ENCODE measurements at places on chromosomes 11 and 22. TPM values are rescaled to one million over a fixed set of nuclear protein-coding genes. Genes with fewer than 3 reads are reported as not detected.

- no peak for DNase-seq
Measured at GRCh38 chr11:95295382-95296149, 64.6 kb upstream of the SESN3 start.

GRCh38 chr11:33608386-33608785 is 92.2 kb downstream of the C11orf91 start:
- no peak for DNase-seq

GRCh38 chr11:1484695-1485503 is 1.7 kb downstream of the MOB2 start:
- no peak for DNase-seq

- peak; percentile 18 for DNase-seq
Measured at GRCh38 chr22:31681349-31682345, 19.6 kb upstream of the PISD start.

DNA sequence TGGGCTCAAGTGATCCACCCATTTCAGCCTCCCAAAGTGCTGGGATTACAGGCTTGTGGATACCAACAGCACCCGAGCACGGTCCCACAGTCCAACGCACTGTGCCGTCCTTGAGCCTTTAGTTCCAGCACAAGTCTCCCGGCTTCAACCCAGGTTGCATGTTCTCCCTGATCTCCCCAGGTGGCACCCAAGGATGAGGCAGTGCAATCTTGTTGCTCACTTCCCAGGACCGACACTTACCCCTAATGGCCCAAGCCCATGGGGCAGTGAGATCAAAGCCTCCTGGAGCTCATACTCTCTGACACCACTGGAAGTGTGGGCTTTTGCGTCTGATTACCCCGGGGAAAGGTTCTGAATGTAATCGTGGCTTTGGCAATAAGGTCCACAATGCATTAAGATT is 3.5 kb downstream of the PRAME start:
- DNase-seq = no peak

DNA sequence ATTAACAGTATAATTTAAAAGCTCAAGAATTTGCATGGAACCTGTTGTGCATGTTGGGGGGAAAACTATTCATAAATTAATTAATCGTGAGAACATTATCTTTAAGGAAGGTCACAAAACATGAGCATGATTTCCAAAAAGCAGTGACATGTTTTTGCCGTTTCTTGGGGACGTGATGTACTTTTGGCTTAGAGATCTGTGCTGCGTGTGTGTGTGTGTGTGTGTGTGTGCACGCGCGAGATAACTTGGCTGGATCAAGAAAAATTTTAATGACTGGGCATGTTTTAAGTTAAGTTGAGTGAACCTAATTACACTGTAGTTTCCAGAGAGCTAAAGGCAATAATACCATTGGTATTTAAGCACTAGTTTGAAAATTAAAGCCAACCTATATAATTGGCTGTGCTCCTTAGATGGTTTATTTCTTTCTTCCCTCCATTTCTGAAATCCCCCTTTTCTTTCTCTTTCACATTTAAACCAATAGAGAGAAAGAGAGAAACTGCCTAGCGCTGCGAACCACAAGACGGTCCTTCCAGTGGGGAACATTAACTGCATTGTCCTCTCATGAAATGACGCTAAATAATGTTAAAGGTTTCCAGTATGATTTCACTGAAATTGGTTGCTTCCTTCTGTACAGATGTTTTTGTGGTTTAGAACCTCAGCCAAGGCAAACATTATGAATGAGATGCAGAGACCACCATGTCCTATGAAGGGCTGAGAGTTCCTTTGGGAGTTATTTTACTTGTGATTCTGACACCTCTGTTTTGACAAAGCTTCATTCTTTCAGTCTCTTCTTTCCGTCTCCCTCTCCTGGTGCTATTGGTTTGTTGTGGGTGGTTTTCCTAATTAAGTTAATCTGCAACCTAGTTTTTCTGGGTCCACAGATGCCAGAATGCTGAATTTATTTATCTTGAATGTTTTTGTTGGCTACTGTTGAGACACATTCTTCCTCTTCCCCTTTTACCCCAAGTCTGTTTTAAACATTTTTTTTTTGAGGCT is 51.7 kb downstream of the ZBTB16 start:
- DNase-seq = no peak

DNA sequence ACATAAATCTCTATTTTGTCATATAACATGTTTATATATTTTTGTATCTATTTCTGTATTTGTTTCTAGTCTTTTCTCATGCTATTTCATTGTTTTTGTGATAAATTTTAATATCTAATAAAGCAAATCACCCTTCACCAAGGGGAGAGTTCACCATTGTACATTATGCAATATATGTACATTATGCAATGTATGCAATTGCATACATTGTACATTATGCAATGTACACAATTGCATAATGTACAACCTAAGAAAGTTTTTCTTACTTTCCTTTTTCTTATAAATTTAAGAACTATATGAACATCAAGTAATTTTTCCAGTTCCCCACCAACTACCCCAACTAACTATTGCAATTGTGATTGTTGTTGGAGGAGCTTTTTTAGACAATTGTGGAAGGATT is 44.1 kb upstream of the GLYATL2 start:
- no peak for DNase-seq

DNA sequence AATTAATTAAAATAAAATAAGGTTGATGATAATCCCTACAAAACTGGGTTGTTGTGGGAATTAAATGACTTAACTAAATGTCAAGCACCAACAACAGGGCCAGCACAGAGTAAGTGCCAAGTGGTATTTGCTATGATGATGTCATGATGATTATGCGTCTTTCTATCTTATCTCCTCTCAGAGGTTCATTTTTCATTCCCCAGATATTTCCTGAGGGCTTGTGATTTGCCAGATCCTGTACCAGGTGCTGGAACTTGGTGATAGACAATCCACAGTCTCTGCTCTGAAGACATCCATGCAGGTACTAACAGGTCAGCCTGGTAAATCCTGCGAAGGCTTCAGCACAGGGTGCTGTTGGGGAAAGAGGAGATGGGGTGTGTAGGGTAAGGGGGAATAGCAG is 8.1 kb upstream of the MYH9 start:
- DNase-seq = no peak

DNA sequence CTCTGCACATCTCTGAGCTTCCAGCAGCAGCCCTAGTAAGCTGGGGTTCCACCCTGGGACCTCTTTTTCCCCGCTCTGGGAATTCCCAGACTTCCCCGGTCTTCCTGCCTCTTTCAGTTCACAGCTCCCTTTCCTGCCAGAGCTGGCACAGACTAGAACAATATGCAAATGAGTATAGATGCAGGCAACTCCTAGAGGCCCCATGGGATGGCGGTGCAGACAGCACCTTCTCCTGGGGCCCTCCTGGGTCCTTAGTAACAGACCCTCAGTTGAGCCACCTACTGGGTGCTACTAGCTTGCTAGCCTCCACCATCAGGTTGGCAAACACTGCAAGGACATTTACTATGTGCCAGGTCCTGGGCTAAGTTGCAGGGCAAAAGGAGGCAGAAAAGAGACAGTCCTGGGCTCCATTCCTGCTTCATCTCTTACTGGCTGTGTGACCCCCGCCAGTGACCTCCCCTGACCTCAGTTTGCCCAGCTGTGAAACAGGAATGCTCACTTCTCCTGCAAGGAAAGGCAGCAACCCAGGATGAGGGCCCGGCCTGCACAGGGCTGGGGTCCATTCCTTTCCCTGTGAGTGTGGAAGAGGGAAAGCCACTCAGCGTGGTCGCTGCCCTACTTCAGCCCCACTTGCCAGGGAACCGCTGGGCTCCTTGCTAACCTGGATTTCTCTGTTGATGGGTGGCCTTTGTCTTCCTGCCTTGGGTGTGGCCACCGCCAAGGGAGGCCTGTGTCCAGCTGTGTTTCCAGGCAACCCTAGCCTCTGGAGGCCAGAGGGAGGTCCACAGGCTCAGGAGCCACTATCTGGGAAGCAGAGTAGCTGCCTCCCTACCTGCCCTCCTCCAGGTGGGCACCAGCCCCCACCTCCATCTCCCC is 7.3 kb downstream of the RELT start:
- DNase-seq = no peak

GRCh38 chr11:1852271-1852876 is 510 bp upstream of the LSP1 start:
- no peak for DNase-seq

DNA sequence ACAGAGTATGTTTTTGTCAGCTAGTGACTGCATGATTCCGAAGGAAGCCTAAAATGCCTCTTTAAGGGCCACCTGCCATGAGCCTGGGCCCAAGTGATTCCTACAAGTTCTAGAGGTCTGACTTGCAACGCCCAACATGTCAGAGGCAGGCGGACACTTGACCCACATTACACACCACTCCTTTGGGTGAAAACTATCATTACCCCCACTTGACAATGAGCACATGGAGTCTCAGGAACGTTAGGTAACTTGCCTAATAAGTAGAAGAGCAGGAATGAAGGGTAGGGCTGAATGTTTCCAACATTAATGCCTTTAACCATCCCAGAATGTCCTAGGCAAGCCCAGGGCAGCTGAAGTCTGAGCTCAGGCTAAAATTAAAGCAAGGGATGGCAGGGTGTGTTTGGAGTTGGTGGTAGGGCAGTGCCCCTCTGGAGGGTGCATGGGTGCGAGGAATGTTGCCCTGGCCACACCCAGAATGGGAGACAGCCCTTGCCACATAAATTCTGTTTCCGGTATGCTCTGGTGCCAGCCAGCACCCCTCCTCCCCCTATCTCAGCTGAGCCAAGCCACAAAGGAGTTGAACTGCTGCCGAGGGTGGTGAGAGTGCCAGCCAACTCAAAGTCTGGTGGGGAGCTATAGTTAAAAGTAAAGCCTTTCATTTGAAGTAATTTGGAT is 2.5 kb downstream of the PLAAT2 start:
- no peak for DNase-seq

GRCh38 chr11:76056876-76057275 is 149.4 kb downstream of the WNT11 start:
- no peak for DNase-seq

GRCh38 chr11:74694136-74694930 is 36.9 kb downstream of the CHRDL2 start:
- no peak for DNase-seq

- peak; percentile 96 for DNase-seq
Measured at GRCh38 chr11:10387206-10388083, 67.6 kb upstream of the AMPD3 start.

DNA sequence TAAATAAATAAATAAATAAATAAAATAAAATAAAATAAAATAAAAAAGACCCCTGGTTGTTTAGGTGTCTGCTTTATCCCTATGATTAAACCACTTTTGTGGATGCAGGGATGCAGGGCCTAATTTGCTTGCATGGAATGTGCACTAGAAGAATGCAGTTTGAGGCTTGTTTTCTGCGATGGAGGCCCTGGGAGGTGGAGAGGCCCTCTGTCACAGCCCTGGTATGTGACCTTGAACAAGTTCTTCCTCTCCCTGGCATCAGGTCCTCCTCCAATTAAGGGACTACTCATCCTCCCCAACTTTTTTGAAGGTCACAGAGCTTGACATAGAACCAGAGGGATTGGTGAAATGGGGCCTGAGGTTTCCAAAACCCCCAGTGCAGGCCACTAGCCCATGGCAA is 22.7 kb downstream of the KCNJ4 start:
- DNase-seq = no peak

DNA sequence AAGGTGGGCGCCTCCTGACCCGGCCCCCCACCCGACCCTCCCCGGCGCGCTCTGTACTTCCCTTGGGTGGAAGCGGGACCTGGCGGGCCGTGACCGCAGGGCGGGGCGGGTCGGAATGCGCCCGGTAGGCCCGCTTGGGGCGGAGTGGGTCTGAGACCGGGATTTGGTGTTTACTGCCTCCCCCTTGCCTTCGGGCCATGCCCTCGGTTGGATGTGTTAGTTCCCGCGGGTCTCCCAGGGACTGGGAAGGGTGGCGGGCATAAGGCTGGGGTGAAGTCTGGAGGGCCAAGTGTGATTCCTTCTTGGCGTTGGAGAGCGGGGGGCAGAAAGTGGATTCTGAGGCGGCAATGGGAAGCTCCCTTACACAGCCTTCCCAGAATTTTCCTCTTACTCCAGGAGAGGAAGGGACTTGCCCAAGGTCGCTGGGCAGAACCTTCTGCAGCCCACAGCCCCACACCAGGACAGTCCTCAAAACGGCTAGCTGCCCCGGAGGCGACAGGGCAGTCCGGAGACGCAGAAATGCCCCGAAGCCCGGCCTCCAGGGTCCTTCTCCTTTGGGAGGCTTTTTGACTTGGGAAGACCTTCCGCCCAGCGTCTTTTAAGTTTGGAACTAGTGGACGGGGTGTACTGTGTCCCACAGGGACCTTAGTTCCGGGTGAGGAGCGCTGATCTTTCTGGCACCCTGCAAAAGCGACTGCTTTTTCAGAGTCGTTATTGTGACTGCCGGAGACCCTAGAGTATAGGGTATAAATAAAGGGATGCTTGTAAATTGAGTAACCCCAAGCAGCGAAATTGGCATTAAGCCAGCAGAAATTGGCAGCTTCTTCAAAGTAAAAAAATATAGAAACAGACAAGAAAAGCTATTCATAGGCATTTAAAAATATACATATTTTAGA is 647 bp downstream of the SWAP70 start:
- no peak for DNase-seq

GRCh38 chr11:27532652-27533325 is 26.2 kb upstream of the LIN7C start:
- no peak for DNase-seq

DNA sequence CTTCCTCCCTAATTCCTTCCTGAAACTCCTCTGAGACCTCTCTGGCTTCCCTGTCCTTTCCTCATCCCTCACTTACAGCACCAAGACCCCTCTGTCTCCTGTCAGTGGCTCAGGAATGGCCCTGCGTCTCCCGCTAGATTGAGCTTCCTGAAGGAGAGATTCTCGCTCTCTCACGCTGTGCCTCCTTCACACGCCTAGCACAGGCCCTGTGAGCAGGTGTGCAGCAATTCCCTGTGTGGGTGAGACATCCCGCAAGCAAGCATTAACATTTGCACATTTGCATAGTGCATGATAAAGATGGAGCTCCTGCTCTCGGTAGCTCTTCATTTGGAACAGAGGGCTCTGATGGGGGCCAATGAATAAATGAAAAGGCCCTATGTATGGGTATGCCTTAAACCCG is 159.8 kb downstream of the ADAMTS15 start:
- no peak for DNase-seq

- no peak for DNase-seq
Measured at GRCh38 chr11:24842308-24842707, 345.5 kb downstream of the LUZP2 start.

DNA sequence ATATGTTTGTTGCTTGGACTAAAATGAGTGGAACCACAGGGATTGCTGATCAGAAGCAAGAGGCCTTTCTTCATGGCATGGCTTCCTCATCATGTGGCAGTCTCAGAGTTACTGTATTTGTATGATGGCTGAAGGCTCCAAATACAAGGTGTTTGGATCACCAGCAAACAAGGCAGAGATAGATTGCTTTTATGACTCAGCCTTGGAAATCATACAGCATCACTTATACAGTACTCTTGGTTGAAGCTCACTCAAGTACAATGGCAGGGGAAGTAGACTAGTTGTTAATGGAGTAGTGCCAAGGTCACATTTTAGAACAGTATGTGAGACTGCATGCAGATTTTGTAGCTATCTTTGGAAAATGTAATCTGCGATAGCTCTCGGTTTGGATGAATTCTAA is 16.6 kb downstream of the CAPRIN1 start:
- DNase-seq = no peak

The APOBEC3B gene
- polyA plus RNA-seq = 14.2 TPM

The C11orf87 gene
- 0.11 TPM for polyA plus RNA-seq

The TMEM191B gene
- 0.44 TPM for polyA plus RNA-seq

The OR51I1 gene
- not detected for polyA plus RNA-seq

The KRTAP5-1 gene
- not detected for polyA plus RNA-seq

The F2 gene
- polyA plus RNA-seq = not detected

Data from BJ (cell line).